ENCODE measurements at places on chromosomes 2 and 18.

DNA sequence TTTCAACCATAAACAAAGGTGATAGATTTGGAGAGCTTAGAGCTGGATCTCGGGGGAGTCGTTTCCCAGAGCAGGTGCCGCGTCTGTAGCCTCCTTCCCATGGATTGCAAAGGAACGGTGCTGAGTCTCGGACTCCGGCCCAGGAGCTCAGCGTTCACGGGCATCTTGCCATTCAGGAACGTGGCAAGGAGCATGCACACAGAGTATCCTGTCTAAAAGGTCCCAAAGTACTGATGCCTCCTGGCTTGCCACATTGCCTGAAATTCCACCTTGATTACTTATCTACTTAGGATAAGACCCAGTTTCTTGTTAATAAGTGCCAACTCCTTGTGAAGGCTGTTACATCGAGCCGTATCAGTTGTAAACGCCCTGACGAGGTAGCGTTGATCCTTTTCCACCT is 197.8 kb upstream of the MYT1L start:
- DNase-seq, result no peak
- no peaks in the 10 kb centered on the region for H3K36me3 ChIP-seq
- no peak overlapping the region for H3K4me3 ChIP-seq
- H3K4me1 ChIP-seq, result no peaks in the 10 kb centered on the region

DNA sequence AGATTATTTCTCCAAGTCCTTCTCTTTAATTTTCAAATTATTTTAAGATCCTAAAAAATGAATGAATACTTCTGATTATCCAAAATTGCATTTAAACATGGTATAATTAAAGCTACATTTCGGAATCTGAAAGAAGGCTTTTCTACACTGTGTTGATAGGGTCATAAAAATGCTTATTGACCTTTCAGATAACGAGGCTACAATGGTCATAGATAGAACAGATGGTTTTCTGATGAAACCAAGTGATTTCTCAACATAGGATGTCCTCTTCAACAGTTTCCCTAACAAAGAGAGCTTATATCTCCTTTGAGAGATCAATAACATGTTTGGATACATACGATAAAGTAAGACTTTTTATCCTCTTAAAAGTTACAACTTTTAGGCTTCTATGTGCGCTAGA is 201.1 kb downstream of the PTH2R start:
- H3K4me3 ChIP-seq, result no peak overlapping the region
- H3K27ac ChIP-seq, result no peak overlapping the region
- no peak for DNase-seq
- no peaks in the 10 kb centered on the region for H3K4me1 ChIP-seq
- no peaks in the 10 kb centered on the region for H3K36me3 ChIP-seq

DNA sequence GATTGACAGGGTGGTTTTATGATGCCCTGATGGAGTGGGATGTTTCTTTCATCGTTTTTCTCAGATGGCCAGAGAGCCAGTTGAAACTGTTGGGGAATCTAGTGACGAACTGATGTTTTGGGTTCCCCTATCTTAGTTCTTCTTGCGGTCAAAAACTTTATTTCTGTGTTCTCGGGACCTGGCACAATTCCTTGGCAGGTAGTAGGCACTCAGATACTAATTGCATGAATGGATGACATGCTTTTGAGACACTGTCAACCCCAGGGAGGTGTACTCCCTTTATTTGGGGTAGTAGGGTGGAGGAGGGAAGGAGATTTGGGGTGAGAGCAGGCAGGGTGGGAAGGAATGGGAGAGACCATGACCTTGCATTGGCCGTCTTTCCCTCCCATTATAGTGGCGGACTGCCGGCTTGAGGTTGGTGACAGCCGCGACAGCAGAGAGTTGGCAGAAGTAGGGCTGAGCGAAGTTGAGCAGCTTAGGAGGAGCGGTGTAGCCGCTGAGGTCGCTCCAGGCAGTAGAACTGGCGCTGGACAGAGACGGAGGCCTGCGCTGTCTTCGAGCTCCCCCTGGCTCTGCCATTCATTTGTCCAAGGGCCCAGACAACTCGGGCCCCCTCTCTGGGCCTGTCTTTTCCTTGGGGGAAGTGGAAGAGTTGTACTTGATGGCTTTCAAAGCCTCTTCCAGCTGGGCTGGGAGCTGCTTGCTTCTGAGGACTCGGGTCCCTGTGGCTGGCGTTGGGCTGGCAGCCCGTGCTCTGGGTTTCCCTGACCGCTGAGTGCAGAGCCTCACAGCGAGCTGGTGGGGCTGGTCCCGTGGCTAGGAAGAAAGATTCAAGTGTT is 2.6 kb downstream of the TET3 start:
- H3K36me3 ChIP-seq, result no peaks in the 10 kb centered on the region
- DNase-seq, result peak; percentile 55
- H3K4me1 ChIP-seq, result peaks cover 13% of the 10 kb centered on the region
- no peak overlapping the region for H3K27ac ChIP-seq

GRCh38 chr2:9661261-9661660 is 30.5 kb upstream of the YWHAQ start:
- H3K36me3 ChIP-seq, result no peaks in the 10 kb centered on the region
- no peak for DNase-seq
- H3K4me1 ChIP-seq, result no peaks in the 10 kb centered on the region
- no peaks in the 10 kb centered on the region for H3K27me3 ChIP-seq
- no peak overlapping the region for H3K4me3 ChIP-seq

DNA sequence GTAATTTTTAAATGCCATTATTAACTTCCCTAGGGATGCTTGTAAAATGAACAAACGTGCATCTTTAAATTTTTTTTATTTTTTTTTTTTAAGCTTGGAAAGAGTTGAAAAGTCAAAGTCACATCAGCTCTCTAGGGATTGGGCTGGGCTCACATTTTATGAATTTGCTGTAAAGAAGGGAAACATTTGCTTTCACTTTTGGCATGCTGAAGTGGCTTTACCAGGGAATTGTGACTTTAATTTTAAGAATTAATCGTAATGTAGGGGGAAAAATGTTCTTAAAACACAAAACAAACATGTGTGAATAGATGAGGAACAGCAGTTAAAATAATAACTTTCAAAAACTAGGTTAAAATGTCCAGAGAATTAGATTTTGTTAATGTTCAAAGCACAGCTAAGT is 123.0 kb downstream of the AGAP1 start:
- no peaks in the 10 kb centered on the region for H3K27me3 ChIP-seq
- no peak overlapping the region for H3K27ac ChIP-seq

DNA sequence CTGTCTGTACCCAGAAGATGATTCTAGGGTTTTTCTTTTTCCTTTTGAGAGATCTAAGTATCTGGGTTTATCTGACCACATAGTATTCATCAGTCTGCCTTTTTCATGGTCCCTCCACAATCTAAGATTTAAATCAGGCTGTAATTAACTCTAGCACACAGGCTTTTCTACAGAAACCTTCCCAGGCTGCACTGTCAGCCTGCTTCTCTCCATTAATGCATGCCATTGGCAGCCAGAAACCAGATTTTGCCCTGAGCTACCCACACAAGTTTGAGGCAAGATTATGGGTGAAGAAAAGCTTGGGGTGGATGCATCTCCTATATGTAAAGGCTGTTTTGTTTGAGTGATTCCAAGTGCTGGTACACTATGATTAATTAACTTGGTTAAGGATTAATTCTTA is 45.7 kb upstream of the EML4 start:
- H3K36me3 ChIP-seq, result no peaks in the 10 kb centered on the region
- peaks cover 5% of the 10 kb centered on the region for H3K4me1 ChIP-seq
- DNase-seq, result no peak
- H3K27me3 ChIP-seq, result no peaks in the 10 kb centered on the region
- H3K27ac ChIP-seq, result no peak overlapping the region

DNA sequence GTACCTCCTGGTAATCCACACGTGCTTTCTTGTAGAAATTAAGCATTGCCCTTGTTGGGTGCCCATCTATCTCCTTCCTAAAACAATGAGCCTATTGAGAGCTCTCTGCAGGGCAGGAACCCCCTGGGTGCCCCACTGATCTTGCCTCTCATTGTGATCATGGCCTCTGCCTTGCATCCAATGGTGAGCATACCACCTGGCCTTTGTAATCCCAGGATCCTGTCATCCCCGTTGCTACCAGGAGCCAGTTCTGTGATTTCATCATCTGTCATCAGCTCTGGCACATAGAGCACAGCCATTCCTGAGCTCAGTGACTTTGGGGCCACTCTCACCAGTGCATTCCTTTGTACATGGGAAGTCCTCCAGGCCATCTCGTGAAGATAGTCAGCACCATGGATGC is 381.0 kb upstream of the ID2 start:
- DNase-seq, result no peak
- no peaks in the 10 kb centered on the region for H3K27me3 ChIP-seq
- no peaks in the 10 kb centered on the region for H3K4me1 ChIP-seq
- no peak overlapping the region for H3K4me3 ChIP-seq
- no peaks in the 10 kb centered on the region for H3K36me3 ChIP-seq
- H3K27ac ChIP-seq, result no peak overlapping the region

DNA sequence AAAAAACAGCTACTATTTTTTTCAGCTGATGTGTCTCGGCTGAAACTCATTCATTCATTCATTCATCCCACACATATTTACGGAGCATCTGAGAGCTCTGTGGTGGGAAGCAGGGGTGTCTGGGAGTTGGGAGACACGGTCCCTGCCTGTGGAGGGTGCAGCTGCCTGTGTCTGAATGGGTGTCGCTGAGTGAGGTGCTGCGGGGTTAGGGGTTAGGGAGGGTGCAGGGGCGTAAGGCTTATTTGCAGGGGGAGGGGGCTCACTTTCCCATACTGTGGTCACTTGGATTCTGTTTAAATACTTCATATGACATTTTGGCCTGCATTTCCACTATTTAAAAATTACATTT is 89.4 kb upstream of the ASB18 start:
- no peak overlapping the region for H3K4me3 ChIP-seq
- no peaks in the 10 kb centered on the region for H3K27me3 ChIP-seq
- no peak overlapping the region for H3K27ac ChIP-seq

GRCh38 chr18:46362533-46362932 is 258.3 kb downstream of the HAUS1 start:
- H3K27me3 ChIP-seq, result no peaks in the 10 kb centered on the region
- no peak overlapping the region for H3K27ac ChIP-seq
- H3K36me3 ChIP-seq, result no peaks in the 10 kb centered on the region
- no peak overlapping the region for H3K4me3 ChIP-seq

DNA sequence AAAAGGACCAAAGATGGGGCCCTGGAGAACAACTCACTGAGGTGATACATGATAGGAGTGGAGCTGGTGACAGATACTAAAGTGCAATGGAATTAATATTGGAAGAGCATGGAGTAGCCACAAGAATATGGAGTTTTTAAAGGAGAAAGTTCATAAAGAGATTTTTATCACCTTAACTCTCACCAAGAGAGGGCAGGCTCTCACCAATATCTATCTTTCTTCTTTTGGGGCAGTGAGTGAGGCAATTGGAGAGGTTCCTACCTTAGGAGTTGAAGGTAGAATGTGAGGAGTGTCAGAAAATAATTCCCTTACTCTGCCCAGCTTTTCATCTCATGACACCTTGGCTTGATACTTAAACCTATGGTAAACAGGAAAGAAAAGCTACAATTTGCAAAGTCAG is 233.7 kb upstream of the CWC22 start:
- no peak overlapping the region for H3K27ac ChIP-seq
- H3K4me3 ChIP-seq, result no peak overlapping the region
- H3K27me3 ChIP-seq, result no peaks in the 10 kb centered on the region
- H3K36me3 ChIP-seq, result no peaks in the 10 kb centered on the region

GRCh38 chr18:23094411-23095190 is 40.7 kb upstream of the CABLES1 start:
- no peaks in the 10 kb centered on the region for H3K36me3 ChIP-seq
- no peak overlapping the region for H3K4me3 ChIP-seq
- no peaks in the 10 kb centered on the region for H3K4me1 ChIP-seq
- no peak for DNase-seq

- no peaks in the 10 kb centered on the region for H3K36me3 ChIP-seq
- H3K4me3 ChIP-seq, result no peak overlapping the region
- no peak overlapping the region for H3K27ac ChIP-seq
- no peaks in the 10 kb centered on the region for H3K4me1 ChIP-seq
These were observed 99.4 kb upstream of the SCN7A start for GRCh38 chr2:166593403-166593802.

Data from pancreas (tissue), 10 donors.